Prostate gland (tissue), 2 donors: ENCODE measurements at places on chromosomes 13 and 19.

- DNase-seq, result no peak
These were observed 18.6 kb downstream of the TMEM255B start for GRCh38 chr13:113777311-113778260.

- no peak for DNase-seq
These were observed 155.5 kb upstream of the STARD13 start for GRCh38 chr13:33441015-33441414.

DNA sequence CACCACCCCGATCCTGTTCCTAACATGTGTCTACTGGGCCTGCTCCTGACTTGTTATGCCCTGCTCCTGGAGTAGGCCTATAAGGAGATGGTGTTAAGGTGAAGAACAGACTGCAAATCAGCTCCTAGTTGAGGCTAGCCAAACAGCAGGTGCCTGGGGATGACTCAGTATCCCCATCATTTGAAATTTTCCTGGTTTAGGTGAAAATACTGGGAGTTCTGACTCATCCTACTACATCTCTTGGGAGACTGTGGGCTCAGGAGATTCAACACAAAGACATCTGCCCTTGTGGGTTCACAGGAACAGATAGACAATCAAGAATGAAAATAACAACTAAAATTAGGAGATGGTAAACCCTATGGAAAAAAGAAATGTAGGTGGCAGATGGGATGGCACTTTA lies 41.2 kb downstream of the BRD4 start:
- DNase-seq, result no peak

GRCh38 chr19:5587661-5588060 lies 19.9 kb upstream of the TINCR start:
- no peak for DNase-seq

DNA sequence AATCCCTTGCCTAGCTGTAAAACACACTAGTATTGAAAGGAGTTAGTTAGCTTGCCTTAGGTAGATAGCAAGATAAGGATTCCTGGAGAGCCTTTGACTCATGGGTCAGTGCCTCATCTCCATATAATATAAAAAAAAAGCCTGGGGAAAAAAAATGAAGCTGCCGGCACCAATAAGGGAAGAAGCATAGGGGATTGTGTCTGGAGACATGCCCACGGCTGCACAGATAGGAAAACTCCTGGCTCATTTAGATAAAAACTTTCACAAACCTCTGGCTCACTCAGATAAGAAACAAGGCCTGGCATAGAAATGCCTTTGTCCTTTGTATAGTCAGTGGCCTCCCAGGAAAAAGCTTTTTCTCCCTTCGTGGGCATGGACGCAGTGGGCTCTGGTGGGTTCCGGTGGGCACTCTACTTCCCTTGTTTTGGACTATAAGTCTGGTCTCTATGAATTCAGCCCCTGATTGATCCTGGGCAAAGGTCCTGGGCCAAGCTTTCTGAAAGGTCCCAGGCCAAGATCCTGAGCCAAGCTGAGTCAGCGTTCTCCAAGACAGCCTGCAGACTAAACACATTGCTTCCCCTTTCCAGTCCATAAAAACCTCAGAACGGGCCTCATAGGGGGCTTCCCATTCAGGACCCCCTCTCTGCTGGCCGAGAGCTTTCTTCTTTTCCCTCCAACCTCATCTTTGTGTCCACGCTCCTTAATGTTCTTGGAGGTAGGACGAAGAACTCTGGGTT lies 4.9 kb upstream of the OR7A17 start:
- DNase-seq, result no peak

DNA sequence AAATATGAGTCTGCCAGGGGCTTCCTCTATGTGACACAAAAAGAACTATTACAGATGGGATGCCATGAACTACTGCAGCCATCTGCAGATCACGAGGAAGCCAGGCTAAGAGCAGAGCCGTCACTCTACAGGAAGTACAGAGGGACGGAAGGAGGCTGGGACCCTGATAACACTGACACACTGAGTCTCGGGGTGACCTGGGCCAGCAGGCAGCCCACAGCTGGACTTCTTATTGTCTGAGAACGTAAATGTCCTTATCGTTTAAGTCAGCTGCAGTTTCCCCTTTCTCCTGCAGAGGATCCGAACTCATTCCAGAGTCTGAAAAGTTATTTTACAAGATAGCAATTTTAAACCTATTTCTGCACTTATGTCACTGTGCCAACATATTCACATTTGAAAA lies 20.7 kb downstream of the PARP4 start:
- DNase-seq, result no peak

GRCh38 chr13:25733001-25733491 lies 318.8 kb downstream of the SHISA2 start:
- no peak for DNase-seq

GRCh38 chr13:101785858-101786257 lies 333.4 kb downstream of the ITGBL1 start:
- DNase-seq, result no peak

GRCh38 chr13:98889419-98890085 lies 88.3 kb downstream of the DOCK9 start:
- no peak for DNase-seq

GRCh38 chr19:35409191-35409590 lies 38.3 kb downstream of the GPR42 start:
- DNase-seq, result no peak

DNA sequence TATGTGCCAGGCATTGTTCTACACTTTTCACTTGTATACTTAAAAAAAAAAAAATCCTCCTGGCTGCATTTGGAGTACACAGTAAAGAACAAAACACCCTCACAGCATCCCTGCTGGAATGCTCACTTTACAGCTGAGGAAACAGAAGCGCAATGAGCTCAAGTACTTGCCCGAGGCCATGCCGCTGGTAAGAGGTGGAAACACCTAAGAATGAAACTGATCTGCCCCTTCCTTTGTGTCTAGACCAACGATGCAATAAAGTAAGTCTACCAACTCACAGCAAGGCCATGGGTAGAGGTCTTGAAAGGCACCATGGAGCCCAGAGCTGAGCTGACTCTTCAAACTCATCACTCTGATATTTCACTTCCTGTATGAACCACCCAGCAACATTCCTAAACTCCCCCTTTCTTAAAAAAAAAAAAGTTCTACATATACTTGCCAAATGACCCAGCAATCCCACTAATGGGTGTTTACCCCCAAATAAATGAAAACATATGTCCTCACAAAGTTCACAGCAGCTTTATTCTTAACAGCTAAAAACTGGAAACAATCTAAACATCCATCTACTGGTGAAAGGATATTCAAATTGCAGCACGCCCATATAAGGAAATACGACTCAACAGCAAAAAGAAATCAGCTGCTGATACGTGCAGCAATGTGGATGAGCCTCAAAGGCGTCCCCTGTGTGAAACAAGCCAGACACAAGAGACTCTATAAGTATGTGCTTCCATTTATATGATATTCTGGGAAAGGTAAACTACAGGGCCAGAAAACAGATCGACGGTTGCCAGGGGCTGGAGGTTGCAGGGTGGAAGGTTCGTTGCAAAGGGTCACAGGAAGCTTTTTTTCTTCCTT lies 236.6 kb upstream of the MAB21L1 start:
- DNase-seq, result no peak

DNA sequence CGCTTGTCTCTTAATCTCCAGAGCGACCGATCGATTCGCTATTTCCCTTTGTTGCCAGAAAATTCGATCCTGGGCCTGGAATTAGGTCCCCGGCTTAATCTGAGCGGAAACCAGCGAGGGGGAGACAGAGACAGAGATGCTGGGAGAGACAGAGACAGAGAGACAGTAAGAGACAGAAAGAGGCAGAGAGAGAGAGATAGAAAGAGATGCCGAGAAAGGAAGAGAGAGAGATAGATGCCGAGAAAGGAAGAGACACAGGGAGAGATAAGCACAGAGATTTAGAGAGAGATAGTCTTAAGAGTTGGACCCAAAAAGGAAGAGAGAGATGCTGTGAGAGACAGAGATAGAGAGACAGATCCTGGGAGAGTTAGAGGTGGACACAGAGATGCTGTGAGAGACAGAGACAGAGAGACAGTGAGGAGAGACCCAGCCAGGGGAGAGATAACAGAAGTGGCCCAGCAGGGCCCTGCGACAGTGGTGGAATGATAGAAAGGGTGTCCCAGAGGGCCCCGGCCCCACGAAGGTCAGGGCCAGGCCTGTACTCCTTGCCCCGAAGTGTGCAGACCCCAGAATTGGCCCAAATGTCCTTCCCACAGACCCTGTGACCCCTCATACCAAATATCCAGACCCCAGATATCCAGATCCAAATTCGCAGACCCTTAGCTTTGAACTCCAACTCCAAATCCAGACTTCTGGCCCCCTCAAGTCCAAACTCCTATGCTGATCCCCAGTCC lies 1.3 kb downstream of the ERFL start:
- DNase-seq, result no peak

DNA sequence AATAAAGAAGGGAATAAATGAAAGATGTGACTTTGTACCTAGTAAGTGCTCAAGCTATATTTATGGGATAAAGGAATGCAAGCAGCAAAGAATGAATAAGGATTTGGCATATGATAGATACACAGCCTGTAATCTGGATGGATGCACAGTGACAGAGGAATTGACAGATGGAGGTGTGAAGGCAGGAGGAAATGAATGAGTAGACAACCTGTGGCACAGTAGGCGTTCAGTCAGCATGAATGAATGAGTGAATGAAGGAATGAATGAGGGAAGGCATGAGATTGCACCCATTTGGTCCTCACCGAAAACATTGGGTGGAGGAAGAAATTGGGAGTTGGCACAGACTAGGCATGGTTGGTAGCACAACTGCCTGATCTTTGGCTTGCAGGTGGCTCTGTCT lies 4.8 kb upstream of the PSMD8 start:
- DNase-seq, result no peak

DNA sequence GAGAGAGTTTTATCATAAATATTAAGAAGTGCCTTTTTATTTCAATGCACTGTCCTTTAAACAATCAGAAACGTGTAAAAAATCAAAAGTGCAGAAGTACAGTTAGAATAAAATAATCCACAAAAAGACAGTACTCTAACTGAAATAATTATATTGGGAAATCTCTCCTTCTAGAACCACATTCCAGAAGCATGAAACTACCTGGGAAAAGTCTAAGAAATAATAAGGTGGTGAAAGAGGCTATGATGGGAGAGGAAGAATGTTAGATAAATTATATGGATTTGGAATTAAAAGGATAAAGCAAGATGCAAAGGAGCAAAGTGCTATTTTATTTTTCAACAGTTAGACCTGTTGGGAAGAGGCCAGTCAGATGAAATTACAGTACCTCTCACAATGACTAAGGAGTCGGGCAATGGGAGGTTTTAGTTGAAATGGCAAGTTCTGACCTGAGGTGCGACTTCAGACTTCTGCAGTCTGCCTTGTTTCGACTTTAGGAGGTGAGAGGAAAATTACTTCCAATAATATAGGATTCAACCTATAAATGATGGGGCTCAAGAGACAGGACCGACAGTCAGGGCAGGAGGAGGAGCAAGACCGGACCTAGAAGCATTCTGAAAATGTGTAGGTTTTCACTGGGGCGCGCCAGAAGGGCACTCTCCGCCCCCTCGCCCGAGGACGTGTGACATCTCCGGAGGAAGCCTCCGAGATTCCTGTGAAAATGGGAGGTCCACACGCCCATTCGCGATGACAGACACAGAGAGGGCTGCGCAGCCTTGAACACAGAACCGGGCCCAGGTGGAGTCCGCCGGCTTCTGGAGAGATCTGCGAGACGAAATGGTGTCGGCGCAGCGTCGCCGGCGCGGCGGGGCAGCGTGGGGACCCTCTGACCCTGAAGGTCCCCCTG lies 717 bp downstream of the SPRYD7 start:
- DNase-seq, result peak; percentile 13

- DNase-seq, result no peak
These were observed 133.6 kb downstream of the STK24 start for GRCh38 chr13:98443329-98443728.

- no peak for DNase-seq
These were observed 505.6 kb downstream of the MYO16 start for GRCh38 chr13:109135018-109135417.

DNA sequence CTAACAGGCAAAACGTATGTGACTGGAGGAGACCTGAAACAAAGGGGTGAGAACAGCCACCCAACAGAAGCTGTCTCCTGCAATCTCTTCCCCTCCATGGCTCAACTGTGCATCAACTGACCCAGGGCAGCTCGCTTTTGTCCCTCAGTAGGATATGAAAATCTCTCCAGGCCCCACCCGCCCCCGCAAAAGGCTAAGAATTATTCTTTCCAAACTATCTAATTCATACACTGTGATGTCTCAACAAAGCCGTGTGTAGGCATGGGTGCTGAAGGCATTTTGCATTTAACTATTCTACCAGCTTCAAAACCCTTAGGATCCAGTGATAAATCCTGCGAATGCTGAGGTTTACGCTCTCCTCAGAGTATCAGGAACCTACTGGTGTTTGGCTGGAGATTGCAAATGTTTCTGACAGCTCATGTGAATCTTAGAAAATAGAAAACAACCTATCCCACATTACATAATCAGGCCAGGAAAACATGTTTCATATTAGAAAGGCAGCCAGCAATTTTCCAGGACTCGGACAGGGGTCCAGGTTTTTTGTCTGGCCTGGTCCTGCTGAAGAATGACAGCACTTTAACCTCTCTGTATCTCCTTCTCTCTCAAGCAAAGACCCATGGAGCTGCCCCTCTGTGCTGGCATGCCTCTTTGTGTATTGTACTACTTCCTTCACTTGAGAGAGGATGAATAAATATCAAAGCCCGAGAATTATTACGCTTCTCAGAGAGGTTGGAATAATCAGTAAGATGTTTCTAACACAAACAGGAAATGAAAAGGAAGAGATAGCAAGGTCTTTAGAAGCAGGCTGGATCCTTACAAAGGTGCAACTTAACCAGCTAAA lies 17.3 kb downstream of the DHRS12 start:
- no peak for DNase-seq

- DNase-seq, result no peak
These were observed 3.9 kb upstream of the SIX5 start for GRCh38 chr19:45772912-45773311.
